Activated CD8-positive, alpha-beta memory T cell treated with anti-CD3 and anti-CD28 coated beads for 1 hour (primary cell): ENCODE measurements at places on chromosomes 4 and X.
A peak's percentile ranks its signal among the peaks of the same experiment; 100 is the strongest.

GRCh38 chr4:153013202-153013977 is 77.3 kb downstream of the FHDC1 start:
- no peak for DNase-seq

DNA sequence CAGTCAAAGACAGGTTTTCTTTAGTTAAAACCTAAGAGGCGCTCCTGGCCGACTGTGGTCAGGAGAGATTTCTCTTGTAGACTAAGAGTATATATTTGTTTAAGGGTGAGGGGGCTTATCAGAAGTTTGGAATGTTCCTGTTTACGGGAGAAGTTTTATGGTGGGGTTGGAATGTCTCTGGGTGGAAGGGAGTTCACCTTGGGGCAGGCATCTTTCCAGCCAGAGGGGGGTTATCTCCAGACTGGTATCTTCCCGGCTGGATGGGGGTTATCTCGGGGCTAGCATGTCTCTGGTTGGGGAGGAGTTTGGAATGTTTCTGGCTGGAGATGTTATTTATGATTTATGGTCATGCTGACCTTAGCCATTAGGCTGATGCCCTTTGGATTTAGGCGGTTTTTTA is 116.0 kb downstream of the COX7B2 start:
- DNase-seq: no peak

DNA sequence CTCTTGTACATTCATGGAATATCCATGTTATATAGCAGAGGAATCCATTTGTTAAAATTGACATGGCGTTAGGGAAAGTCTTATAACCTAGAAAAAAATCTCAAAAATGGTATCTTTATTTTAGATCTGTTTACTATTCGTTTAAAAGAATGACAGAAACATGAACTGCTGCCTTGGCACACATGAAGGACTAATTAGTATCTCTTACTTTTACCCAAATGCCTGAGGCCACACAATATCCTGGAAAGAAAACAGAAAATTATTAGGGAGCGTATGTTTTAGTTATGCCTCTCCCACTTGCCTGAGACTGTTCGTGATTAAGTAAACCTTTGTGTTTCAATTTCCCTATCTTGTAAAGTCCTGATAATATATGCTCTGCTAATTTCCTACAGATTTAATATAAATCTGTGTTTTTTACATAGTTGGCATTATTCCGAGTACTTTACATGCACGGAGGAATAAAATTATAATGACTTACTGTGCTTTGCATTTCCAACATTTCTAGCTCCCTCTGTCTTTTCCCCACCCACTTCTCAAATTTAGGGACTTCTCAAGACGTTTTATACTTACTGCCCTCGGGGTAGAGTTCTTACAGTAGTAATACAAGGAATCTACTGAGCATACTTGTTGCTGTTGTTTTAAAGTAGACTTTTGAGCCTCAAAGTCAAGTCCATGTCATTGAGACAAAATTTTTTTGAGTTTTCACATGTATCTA is 147.3 kb downstream of the VEGFC start:
- no peak for DNase-seq

- DNase-seq: no peak
Measured at GRCh38 chr4:180953572-180953971, 1289.6 kb upstream of the TENM3 start.

DNA sequence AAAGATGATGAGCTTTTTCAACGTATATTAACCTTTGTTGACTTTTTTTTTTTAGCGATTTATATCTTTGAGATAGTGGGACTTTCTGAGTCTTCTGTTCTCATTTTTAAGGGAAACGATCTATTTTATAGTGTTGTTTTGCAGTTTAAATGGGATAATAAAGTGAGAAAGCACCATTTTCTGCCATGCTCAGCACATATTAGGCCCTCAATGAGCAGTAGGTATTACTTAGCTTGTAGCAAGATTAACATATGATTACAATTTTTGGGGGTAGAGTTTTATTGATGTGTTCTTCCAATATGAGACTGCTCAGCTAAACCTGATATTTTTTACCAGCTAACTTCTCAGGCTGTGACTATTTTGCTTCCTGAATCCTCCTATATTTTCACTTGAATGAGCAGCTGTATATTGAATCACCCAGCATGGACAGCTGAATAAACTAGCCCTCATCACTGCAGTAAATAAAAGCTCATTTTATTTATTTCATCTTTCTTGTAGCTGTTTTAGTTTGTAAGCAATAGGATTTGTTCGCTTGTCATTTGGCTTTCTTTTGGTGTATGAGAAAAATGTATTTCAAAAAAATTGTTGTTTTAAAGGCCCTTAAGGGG is 43.7 kb downstream of the UGT8 start:
- DNase-seq: no peak

DNA sequence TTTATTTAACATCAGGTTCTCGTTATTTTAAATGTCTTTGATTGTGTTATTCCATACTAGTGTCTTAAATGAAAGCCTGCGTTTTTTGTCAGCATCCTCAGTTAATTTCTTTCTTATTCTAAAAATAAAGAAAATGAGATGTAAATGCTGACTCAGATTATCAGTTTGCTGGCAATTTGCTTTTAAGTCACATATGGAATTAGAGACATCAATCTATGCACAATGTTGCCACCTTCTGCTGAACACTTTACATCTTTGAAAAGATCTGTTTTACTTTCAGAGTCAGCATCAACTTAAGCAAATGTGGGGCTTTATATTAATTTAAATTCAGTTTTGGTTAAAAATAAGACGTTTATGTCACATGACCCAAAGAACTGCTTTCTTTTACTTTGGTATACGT is 99.2 kb downstream of the ADGRL3 start:
- no peak for DNase-seq

DNA sequence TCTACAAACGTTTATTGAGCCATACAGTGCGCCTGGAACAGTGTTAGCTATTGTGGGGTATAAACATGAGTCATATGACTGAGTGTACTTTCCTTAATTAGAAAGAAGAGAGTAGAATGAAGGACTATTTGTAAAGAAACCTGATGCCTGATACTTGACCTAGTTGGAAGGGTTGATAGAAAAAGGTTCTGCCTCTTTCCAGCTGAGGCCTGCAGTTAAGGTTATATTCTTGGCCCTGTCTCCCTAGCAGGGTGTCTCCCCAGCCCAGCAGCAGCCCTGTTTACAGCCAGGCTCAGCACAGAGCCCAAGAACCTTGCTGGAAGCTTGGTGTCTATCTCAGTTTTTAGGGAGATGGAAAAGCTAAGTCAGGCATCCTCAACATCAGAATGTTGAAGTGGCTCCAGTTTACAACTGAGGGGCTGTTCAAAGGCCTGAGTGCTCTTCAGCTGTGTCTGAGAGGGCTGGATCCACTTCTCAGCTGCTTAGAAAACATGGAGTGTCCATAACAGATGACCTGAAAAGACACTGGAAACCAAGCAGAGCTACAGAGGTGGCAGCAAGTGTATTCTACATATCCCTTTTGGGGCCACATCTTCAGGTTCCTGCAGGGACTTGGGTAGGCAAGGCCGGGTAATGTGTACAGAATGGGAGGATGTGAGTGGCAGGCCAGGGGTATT is 21.6 kb downstream of the NYX start:
- DNase-seq: no peak

- no peak for DNase-seq
Measured at GRCh38 chr4:148052448-148052847, 320.6 kb downstream of the ARHGAP10 start.

GRCh38 chr4:89894649-89895550 is at the start of gene MMRN1:
MMRN1 (plus strand) TSS chr4:89894854; CDS start chr4:89894972, 118 bp downstream.
- no peak for DNase-seq

DNA sequence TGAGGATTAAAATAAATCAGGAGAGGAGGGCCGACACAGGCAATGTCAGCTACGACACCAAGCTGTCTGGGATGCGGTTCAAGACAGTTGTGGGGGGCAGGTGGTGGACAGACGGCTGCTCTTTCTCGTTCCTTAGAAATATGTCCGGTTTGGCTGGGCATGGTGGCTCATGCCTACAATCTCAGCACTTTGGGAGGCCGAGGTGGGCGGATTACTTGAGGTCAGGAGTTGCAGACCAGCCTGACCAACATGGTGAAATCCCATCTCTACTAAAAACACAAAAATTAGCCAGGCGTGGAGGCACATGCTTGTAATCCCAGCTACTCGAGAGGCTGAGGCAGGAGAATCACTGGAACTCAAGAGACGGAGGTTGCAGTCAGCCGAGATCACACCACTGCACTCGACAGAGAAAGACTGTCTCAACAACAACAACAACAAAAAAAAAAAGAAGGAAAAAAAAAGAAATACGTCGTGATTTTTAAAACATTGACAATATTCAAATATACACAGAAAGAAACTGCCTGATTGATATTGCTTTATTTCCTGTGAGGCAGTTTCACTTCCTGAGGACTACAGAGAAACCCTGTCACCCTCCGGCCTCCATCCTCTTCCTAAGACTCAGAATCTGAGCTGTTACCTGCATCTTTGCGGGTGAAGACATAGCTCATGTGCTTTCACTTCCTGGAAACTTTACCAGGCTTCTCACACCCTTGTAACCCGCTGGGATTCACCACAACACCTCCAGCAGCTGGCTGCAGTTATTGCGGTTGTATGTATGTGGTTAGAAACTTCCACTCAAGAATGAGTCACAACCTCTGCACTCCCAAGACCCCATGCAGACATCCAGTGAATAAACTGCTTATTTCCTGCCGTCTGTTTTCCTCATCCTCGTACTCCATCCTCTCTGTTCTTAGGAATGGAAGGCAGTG is 63.8 kb upstream of the STS start:
- DNase-seq: peak; percentile 5

- no peak for DNase-seq
Measured at GRCh38 chr4:5654791-5655190, 53.6 kb downstream of the EVC2 start.

- no peak for DNase-seq
Measured at GRCh38 chrX:41449615-41450014, 2.5 kb downstream of the NYX start.

DNA sequence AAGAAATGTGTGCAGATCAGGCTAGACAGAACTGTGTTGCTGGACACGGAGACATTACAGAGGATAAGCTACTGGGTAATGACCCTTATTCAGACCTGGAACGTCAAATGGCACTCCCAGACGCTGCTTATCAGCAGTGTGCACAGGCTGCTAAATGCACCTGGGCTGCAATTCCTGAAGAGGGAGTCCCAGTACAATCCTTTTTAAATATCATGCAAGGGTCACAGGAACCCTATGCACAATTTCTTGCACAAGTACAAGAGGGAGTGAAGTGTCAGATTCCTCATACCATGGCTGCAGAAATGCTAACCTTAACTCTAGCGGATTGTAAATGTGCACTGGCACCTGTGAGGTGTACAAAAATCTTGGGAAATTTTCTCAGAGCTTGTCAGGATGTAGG is 16.9 kb downstream of the SPIN2B start:
- DNase-seq: no peak

- no peak for DNase-seq
Measured at GRCh38 chrX:13750812-13751211, 16.3 kb downstream of the OFD1 start.

DNA sequence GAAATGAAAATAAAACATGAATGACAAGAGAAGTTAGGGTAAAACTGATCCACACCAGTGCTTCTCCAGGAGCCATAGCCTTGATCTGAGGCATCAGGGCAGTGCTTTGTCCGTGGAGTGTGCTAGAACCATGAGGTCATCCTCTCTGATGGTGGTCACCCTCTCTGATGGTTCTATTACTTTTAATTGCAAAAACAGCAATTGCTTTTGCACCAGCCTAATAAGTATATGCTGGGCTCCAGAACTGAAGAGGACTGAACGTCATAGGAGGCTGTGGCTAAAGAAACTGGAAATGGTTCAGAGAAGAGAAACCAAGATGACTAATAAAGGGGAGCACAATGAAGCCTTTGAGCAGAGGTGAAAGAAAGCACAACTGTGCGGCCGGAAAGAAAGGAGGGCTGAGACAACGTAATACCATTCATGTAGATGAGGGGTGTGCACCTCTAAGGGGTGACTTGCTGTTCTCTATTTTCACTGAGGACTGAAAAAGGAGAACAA is 17.0 kb upstream of the TMEM154 start:
- peak; percentile 16 for DNase-seq

DNA sequence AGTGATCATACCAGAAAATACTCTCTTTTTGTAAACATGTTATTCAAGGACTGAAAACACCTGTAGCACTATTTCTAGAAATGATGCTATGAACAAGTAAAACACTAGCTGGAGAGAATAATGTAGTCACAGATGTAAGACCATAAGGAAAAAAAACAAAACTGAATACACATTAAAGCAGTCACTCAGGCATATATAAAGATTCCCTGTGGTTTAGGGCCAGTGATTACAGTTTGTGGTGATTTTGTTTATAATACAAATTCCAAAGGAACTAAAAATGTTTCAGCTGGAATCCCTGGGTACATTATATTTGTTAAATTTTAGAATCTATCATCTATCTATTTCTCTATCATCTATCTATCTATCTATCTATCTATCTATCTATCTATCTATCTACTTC is 777.8 kb upstream of the FRG1 start:
- DNase-seq: no peak

DNA sequence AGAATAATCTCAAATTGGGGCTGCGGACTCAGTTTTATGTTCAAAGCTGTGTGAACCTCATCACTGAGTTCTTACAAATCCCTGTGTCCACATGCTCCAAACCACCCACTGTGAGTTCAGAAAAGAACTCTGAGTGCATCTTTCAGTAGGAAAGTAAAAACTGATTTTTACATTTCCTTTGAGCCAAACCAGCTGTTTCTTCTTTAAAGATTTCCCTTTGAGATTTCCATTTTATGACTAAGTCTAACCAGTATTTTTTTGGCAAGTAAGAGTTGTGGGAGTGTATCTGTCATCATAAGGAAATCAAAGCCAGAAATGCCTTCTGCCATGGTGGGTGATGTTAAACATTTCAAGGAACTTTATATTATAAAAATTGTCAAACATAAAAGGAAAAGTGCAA is 100.0 kb downstream of the TET2 start:
- DNase-seq: no peak

- no peak for DNase-seq
Measured at GRCh38 chr4:172481802-172482508, 668.8 kb downstream of the GALNTL6 start.

- DNase-seq: no peak
Measured at GRCh38 chrX:8897259-8897658, 96.1 kb upstream of the FAM9A start.

GRCh38 chrX:48897625-48898306 is at the start of the genes PQBP1 and TIMM17B:
PQBP1 (plus strand) TSS chrX:48897930; CDS start chrX:48898510, 580 bp downstream.
TIMM17B (minus strand) TSS chrX:48897768; CDS start chrX:48897749, 19 bp downstream.
- DNase-seq: peak; percentile 73

- no peak for DNase-seq
Measured at GRCh38 chr4:42281324-42282020, 115.8 kb upstream of the SHISA3 start.

DNA sequence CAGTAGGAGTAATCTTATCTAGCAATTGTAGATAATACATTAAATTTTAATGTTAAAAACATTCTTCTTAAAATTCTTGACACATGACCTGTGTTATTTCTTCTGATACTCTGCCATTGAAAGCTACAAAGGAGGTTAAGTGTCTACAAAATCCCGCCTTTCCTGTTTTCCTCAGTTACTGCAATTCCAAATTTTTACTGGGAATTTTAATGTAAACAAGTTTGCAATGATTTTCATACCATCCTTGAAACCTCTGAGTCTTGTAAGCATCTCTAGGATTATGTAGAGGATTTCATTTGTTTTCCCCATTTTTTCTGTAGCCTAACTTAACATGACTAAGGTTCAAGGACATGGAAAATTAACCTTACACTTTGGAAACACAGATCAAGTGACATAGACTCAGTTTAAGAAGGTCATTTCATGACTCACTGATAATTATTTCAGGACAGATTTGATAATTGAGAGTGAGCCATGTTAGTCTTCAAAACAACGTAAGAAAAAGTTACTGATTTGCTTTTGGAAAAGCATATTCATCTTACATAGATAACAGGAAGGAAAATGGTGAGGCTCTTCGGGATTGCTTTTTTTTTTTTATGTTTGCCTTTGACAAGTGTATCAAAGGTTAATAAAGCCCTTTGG is 39.6 kb upstream of the PDLIM5 start:
- DNase-seq: no peak
